NCI-H1694 treated with DMSO at 0.1 percent for 48 hours (cell line): ENCODE measurements at places on chromosomes 2 and 18.

DNA sequence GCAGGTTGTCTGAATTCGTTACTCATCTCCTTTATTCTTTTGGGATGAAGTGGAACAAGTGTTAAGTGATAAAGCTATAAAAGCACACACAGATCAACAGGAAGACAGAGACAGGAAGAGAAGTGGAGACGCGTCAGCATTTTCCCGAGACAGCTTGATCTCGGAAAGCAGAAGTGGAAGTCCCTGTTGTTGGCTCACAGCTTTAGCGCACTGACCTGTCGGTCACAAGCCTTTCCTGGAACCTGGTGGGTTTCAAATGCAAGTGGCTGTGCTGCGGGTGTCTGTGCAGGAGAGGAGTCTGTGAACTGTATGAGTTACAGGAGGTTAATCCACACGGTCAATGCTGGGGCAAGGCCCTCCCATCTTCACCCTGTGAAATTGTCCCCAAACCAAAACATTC is 116.6 kb upstream of the PELI1 start:
- DNase-seq: no peak

DNA sequence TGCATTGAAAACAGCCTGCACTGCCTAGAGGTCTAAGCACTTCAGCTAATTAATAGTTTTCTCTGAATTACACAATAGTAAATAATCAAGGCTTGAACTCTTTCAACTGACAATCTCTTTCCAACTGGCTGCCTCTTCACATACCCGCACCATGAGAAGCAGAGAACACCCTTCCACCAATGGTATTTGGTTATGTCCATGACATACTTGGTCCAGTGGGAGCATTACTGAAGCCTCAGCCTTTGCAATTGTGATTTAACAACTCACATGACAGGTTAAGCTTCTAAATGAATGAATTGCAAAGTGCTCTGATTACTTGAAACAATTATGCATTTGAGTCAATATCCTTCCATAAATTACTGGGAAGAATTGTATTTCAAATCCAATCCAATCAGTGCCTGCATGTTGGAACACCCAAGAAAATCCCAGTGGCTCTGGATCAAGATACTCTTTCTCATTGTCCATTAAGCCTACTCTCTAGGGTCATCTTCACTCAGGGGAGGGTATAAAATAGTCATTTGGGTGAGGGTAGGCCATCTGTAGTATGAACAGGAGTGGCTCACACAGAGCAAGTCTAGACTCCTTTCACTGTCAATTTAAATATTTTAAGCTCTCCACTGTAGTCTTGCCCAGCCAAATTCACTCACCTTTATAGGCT is 101.1 kb downstream of the HS1BP3 start:
- no peak for DNase-seq

DNA sequence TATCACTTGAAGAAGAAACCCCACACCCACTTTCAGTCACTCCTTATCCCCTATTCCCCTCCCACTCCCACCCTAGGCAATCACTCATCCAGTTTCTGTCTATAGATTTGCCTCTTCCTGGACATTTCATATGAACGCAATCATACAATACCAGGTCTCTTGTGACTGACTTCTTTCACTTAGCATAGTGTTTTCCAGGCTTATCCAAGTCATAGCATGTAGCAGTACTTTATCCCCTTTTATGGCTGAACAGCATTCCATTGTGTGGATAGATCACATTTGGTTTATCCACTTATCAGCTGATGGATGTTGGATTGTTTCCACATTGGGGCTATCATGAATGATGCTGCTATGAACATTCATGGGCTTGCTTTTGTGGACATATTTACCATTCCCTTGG is 6.6 kb downstream of the CFAP221 start:
- no peak for DNase-seq

DNA sequence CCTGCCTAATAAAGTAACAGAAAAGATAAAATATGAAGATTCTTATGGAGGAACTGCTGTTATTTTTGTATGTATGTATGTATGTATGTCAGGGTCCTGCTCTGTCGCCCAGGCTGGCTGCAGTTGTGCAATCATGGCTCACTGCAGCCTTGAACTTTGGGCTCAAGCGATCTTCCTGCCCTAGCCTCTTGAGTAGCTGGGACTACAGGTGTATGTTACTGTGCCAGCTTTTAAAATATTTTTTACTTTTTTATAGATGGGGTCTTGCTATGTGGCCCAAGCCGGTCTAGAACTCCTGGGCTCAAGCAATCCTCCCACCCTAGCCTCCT is 26.7 kb downstream of the ANKRD29 start:
- no peak for DNase-seq

DNA sequence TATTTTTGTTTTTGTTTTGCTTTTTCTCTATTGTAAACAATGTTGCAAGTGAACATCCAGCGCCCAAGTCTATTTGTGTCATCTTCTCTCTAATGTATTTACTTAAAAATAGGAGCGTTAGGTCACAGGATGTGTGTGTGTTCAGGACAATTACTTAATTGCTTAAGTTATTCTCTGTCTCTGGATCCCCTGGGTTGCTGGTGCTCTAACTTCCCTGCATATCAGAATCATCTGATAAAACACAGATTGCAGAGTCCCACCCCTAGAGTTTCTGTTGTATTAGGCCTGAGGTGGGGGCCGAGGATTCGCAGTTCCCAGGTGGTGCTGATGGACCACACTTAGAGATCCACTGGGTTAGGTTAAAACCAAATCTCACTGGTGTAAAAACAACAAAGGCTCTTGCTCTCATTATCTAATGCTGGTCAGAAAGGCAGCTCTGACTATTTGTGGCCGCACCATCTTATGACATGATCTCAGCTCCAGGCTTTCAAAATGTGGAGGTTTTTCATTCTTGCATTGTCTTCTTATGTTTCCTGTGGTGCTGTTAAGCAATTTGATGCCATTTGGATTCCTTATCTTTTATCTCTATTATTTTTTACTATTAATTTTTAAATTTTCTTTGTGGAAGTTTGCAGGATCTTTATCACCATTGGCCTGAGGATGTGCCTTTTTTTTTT is 87.7 kb downstream of the CLIP4 start:
- DNase-seq: no peak

- DNase-seq: no peak
These were observed 135.0 kb downstream of the WDSUB1 start for GRCh38 chr2:159151198-159152127.

DNA sequence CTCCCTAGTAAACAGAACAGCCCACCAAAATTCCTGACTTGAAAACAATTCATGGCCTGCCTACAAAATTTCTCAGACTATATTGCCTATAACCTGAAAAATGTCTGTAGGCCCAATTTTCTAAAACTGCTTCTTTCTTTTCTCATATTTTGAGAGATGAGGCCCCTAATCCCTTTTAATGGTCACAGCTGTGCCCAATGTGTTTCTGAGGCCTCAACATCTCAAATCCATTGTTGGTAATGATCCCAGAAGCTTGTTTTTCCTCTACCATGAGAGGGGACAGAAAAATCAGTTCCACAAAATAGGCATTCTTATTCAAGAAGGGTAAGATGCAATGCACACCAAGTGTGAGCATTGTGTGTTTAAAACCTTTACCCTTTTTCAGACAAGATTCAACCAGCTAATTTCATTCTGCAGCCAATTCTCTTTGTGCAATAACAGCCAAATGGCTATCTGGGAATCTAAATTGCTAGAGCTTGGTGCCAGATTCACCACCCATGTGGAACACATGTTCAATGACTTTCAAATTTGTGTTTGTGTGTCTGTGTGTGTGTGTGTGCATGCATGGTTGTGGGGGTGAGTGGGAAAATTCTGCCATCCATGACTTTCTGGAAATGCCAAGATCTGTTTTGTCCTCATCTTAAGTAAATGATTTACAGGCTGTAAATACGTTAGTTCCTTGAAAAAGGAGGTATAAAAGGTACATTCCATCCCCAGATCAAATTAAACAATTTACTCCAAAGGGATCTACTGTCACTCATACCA is 319.5 kb downstream of the TNS1 start:
- no peak for DNase-seq

DNA sequence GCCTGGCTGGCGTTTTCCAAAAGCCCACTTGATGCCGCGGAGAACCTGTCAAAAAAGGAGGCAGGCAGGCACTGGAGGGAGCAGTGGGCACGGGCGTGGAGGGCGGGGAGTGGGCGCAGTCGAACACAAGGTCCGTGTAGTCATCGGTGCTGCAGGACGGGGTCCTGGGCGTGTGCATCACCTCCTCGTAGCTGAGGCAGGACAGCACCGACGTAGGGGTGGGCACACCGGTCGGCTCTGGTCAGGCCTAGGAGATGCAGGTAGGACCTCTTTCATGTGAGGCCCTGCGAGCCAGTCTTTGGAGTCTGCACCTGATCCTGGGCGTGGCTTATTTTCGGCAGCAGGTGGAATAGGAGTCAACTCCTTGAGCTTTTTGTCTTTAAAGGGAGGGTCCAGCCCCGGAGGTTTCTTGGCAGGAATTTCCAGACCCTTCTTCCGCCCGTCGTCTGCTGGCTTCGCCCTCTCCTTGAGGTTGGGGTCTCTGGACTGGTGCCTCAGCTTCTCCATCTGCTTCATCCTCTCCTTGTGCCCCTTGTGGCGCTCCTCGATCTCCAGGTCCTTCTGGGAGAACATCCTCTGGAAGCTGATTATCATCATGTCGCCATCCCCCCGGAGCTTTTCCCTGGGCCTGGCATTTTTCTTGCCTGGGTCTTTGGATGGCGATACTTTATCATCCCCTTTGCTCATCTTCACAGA is 892.5 kb upstream of the LRRTM1 start:
- no peak for DNase-seq

GRCh38 chr2:62561586-62561985 is 55.6 kb upstream of the TMEM17 start:
- DNase-seq: no peak

GRCh38 chr2:74544634-74545033 is 9.1 kb downstream of the LOXL3 start:
- DNase-seq: no peak

- DNase-seq: no peak
These were observed 123.2 kb downstream of the RBM43 start for GRCh38 chr2:151138507-151138906.

DNA sequence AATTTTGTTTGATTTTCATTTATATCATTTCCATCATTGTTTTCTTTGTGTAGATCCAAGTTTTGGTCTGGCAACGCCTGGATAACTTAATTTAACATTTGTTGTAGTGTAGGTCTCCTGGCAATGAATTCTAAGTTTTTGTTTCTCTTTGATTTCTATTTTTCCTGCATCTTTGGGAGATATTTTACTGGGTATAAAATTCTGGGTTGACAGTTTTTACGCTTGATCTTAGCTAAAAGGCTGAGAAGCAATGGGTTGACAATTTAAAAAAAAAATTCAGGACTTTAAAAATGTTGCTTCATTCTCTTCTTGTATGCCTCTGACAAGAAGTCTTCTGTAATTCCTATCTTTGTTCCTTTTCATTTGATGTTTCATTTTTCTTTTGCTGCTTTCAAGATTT is 8.6 kb downstream of the LYPD6B start:
- DNase-seq: no peak

GRCh38 chr18:32324181-32324580 is 134.3 kb downstream of the MEP1B start:
- DNase-seq: no peak

GRCh38 chr2:10417551-10418335 is 30.4 kb downstream of the ODC1 start:
- DNase-seq: no peak

GRCh38 chr2:71303849-71304248 is 27.7 kb upstream of the ZNF638 start:
- DNase-seq: no peak

DNA sequence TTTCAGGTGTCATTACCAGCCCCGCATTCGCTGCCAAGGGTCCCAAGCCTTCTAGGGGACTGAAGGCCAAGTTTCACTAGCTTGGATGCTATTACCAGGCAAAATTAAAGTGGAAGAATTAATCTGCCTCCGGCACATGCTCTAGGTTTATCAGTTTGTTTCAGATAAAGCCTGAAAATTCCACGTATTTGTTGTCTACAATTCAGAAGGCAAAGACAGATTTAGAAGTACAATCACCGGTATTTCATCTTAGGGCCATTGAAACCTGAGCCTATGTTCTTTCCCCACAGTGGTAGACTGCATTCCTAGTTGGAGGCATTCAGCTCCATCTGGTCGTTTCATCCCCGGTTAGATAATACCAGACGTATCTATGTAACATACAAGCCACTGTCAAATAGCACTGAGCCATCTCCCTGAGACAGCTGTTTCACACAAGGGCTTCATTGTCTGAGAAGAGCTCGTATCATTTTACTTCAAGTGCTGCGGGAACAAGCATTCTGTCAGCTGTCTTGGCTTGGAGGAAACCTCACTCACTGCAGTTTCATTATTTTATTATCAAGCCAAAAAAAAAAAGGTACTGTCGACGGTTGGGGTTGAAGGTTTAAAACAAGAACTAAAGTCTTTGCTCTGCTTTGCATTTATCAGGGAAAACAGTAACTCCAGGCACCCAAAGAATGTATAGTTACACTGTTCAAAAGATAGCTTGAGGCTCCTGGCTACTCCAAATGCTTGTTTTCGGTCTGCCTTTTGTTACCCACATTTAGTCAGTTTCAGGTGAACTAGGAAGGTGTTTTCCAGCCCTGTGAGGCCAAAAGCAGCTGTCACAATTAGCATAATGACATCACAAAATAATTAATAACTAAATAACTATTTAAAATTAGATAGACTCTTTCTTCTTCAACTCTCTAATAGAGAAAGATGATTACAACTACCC is 76.7 kb downstream of the TGIF1 start:
- peak; percentile 91 for DNase-seq

GRCh38 chr2:43013821-43014345 is 212.5 kb downstream of the ZFP36L2 start:
- DNase-seq: no peak

DNA sequence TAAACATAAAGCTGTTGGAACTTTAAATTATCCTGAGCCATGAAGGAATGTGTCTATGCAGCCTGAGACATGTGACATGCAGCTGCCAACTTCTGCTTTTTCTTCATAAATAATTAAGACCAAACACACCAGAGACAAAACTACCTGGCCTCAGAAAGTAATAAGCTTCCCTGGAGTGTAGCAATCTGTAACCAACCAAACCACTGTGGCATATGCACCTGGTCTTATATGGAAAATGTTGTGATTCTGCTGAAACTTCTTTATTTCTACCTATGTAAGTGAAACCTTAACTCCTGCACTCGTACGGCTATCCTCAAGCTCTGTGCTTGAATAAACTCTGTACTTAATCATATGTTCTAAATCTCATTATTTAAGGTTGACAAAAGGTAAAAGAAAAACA is 515.0 kb downstream of the TMEM182 start:
- DNase-seq: no peak

DNA sequence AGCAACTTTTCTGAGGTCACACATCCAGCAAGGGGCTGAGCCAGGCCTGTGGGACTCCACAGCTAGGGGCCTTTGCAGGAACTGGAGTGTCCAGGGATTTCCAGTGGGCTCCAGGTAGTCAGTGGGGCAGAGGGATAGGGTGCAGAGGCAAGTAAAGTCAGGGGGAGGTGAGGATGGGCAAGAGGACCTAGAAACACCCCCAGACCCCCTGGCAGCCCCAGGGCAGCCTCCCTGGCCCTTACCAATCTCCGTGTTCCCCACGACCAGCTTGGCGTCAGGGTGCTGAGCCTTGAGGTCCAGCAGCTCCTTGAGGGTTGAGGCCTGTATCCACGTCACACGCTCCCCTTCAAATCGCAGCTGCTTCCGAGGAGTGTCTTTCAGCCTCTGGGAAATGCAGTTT is 28.4 kb downstream of the XDH start:
- no peak for DNase-seq
